CD4-positive, alpha-beta T cell treated with Interleukin-17A for 1 hour (primary cell): ENCODE measurements at places on chromosomes 3 and 15.

- DNase-seq, result peak; percentile 14
Measured at GRCh38 chr3:114178770-114179368, at the start of gene DRD3. DRD3 (minus strand) TSS chr3:114179052; CDS start chr3:114171992, 7,060 bp downstream.

DNA sequence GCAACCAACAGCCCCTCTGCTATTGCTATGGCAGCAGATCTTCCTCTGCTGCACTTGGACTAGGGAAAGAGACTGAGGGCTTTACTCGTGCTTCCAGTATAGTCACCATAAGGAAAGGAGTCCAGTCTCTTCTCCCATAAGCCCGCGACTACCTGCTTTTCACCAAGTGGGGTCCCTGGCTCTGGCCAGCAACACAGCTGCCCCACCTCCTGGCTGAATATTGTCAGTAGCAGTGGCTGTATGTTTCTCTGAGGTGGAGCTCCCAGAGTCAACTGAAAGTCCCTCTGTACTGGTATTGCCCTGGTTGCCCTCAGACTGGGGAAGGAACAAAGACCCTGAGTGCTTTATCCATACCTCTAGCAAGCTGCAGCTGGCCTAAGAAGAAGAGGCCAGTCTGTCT, 719.6 kb downstream of the SQOR start:
- DNase-seq, result no peak

- DNase-seq, result no peak
Measured at GRCh38 chr15:98025237-98025636, 64.7 kb downstream of the ARRDC4 start.

- no peak for DNase-seq
Measured at GRCh38 chr15:52427804-52428203, 100.9 kb downstream of the MYO5A start.

DNA sequence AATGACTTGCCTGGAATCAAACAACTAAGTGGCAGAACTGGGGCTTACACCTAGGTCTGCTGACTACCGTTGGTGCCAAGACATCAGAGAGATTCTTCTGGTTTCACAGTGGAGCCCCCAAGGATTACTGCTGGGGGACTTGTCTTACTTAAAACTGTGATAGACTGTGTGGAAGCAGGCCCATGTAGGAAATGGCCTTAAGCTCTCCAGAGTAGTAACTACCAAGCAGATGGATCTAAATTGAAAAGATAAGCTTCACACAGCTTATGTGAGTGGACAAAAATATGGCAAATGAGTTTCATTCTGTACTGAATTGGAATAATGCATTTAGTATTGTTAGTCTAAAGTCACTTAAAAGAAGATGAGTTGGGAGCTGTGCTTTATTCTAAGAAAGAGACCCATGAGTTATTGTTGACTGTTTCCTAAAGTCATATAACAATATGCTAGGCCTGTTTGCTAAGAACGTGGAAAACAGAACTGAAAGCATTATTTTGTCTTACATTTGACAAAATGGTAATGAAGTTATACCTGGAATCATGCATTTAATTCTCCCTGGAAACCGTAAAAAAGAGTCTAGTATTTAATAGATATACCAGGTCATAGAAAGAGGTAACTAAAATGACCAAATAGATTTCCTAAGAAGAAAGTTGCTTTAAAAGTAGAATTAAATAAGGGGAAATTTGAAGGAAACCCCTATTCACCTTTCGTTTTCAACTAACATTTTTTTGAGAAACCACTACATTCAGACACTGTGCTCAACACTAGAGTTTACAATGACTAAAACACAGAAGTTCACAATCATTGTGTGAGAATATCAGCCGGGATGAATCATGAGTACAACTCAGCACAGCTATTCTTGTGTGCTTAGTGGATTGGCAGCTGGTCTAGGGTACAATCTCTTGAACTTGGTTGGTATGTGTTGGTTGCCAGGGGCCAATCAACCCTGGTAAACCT, 13.0 kb upstream of the MAPK6 start:
- no peak for DNase-seq

GRCh38 chr15:57743424-57743823, 36.9 kb downstream of the POLR2M start:
- DNase-seq, result no peak

DNA sequence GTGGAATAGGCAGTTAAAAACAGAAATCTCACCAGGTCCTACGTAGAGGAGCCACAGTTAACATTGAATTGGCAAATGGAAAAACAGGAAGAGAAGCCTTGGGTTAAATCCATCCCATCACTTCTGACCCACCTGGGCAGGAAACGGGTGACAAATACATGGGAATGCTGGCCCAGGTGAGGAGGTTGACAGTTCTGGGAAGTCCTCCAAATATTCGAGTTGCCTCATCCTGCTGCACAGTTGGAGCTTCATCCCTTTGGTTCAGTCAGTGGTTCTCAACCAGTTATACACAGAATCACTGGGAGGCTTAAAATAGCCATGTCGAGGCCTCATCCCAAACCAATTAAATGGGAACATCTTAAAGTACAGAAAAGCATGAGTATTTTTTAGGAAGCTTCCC, 5.3 kb downstream of the MYZAP start:
- no peak for DNase-seq

- DNase-seq, result peak; percentile 89
Measured at GRCh38 chr3:48898383-48899234, at the start of gene SLC25A20. SLC25A20 (minus strand) TSS chr3:48898882; CDS start chr3:48898794, 88 bp downstream.

DNA sequence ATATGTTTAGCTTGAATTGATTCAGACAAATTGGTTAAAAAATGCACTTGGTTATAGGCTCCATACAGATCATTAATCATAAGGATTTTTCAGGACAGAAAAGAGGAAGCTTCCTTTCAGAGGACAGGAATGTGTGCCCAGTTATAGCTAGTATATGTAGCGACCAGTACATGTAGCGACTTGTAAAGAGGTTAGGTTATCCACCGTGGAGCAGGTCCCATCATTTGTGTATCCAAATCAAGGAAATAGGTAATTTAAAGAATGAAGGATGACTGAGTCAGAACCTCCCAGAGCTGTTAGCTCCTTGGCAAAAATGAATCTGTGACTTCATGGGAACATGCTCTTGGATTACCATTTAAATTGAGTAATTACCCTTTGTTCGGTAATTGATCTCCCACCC, 15.8 kb upstream of the P2RY12 start:
- no peak for DNase-seq

DNA sequence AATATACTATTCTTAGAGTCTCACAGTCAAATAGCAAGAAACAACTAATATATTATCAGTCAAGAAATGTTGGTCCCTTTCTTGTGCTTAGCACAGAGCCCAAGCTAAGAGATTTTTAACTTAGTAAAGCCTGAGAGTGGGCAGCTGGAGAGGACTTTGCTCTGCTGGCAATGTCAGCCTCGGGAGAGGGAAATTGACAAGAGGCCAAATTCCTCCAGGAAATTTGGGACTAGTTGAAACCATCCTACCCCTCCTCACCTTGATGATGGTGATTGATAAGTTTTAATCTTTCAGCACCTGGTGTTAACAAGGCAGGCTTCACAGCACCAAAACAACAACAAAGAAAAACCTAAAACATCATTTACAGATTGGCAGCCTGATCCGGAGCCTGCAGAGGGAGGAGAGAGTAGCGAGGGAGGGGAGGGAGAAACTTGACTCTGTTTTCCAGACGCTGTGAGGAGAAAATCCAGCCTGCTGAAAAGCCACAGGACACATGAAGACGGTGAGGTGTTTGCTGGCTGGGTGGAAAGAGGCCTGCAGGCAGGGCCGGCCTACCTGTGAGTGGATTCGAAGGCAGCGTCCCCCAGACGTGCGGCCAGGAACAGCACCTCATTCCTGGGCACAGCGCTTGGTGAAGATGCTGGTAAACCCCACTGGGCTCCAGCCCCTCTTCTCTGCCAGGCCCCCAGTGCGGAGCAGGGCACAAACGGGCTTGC, 150.9 kb downstream of the LRRC28 start:
- DNase-seq, result no peak

DNA sequence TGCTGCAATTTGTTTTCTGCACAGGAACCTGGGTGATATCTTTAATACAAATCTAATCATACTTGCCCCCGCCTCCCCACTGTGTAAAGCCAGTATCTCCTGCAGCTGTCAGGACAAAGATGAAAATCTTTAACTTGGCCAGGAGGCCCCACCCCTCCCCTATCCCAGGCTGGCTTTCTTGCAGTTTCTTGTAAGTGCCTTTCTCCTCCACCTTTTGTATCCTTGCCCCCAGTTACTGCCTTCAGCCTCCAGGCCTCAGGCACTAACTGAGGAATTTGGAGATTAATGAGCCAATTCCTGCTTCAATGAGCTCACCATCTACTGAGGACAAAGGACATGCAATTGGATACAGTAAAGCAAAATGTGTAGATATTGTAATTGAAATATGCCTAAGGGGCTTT, 6.5 kb downstream of the GCSAM start:
- DNase-seq, result peak; percentile 34

- DNase-seq, result no peak
Measured at GRCh38 chr3:168807448-168807847, 711.7 kb upstream of the GOLIM4 start.

DNA sequence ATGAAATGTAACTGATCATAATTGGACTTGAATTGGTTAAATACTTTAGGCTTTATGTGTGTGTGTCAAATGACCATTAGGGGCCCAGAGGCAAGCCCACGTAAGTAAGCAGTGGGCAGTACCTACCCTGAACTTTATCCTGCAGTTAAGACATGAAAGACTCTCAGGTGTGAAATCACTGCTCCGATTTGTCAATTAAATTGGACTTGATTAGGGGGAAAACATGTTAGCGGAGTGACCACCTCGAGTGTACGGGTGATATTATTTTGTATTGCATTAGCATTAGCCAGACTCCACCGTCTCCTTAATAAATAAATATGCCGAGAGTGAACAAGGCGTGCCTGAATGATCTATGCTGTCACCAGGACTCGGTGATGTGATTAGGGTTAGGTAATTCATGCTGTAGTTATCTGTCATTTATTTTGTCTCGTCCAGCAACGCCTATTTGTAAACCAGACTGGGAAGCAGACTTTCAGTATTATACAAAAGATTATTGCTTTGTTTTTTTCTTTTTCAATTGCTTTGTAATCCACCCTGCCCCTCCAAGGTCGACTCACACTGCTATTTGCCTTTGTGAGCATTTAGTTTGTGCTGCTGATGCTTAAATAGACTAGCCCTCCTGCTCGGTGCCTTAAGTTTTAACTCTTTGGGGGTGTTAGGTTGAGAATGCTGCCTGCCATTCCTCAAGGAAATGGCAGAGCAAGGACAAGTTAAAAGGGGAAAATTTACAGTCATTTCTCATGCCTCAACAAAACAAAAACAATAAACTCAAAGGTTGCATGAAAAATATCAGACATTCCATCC, 1.8 kb downstream of the RBMS3 start:
- DNase-seq, result no peak

GRCh38 chr3:120151791-120152190, 57.5 kb upstream of the GSK3B start:
- no peak for DNase-seq

DNA sequence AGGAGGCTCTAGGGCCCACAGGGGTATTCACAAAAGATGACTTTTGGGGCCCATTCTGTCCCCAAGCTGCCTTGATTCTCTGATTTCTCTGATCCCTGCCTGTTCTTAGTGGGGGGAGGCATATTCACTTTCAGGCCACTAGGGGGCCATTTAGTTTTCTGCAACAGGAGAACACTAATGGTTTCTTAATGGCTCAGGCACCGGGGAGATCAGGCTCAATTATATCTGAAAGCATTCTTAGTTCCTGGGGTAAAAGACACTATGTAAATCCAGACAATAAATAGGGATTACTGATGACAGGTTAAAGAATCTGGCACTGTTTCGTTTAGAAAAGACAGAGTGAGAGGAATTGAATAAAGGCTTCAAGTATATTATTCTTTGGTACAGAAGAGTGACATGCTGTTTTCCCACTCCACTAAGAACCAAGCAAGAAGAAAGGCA, 2.5 kb upstream of the INAFM2 start:
- DNase-seq, result peak; percentile 82

DNA sequence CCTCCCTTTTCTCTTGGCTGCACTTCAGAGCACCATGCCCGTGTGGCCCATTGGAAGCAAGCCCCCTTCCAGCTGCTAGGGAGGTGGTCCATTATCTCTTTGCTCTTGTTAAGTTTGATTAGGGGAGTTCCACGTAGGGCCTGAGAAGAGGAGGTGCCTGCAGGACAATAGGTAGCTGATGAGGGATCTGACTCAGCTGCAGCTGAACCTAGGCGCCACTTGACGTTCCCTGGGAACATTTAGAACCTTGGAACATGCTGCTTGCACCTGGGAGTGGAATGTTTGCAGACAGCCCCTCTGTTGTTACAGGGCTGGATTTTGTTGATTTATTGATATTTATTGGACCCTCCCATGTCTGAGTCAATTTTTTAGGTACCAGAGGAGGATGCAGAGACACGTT, 4.7 kb downstream of the SMAD3 start:
- no peak for DNase-seq

GRCh38 chr3:933326-933725, 159.5 kb upstream of the CNTN6 start:
- no peak for DNase-seq

DNA sequence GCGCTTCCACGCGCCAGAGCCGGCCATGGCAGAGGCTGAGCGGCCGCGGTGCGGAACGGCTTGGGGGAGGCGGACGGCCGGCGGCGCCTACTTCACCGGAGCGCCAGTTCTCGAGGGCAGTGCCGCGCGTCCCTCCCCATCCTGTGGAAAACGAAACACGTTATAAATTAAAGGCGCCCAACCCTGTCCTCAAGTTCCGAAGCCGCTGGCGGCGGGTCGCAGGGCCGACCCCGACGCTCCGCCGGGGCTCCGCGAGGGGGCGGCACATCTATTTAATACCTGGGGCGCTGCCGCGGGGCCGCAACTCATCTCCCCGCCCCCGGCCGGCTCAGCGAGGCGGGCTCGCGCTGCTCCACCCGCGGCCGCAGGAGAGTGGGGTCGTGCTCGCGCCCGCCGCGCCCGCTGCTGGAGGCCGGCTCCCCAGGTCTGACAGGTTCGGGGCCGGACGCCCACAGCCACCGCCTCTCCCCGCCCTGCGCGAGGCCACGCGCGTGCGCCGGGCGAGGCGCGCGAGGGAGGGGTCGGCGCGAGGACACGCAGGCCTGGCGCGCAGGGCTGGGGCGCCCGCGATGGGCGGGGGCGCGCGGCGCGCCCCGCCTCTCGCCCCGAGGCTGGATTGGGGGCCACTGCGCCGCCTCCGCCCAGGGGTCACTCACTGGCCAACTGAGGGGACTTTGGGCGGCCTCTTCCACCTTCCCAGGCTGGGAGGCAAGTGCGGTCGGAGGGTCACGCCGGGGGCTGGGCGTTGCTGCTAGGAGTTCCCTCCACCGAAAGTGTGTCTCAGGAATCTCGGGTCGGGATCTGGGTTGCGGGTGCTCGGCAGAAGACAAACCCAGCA, at the start of gene SLC30A4:
Gene SLC30A4, minus strand, starts transcription at position 428 of the 838 bp plus-strand sequence. Its CDS starts 401 bp downstream, at position 27.
- DNase-seq, result peak; percentile 76
